ENCODE measurements at places on chromosomes 11 and 22.

DNA sequence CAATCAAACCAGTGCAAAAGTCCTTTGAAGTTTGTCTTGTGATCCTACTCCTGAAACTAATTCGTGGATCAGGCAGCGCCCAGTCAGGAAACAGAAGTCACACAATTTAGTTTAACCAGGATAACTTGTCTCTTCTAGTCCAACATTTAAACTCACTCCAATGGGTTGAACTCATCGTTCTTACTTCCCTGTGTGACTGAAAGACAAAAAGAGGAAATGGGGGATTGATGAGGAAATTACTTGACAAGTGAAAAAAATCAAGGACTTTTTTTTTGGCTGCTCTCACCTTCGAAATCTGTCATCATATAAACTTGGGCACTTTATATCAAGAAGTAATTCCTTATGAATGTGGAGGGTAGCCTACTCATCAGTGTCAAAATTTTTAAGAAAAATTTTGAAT, 78.4 kb downstream of the HSD17B12 start:
- H3K27me3 ChIP-seq, result no peaks in the 10 kb centered on the region
- no peak overlapping the region for H3K4me3 ChIP-seq
- no peak for DNase-seq

GRCh38 chr11:102798012-102798746, at the start of gene MMP1:
TSS of gene MMP1 (minus strand) at chr11:102798160. CDS start at chr11:102798092, 68 bp downstream.
- no peak within 1 kb of the TSS for H3K27ac ChIP-seq
- H3K27me3 ChIP-seq, result peaks cover 20% of the 10 kb centered on the region
- no peaks in the 10 kb centered on the region for H3K36me3 ChIP-seq
- H3K4me1 ChIP-seq, result no peaks in the 10 kb centered on the region
- no peak within 1 kb of the TSS for H3K4me3 ChIP-seq
- DNase-seq, result no peak

GRCh38 chr11:133653336-133653735, 121.0 kb upstream of the OPCML start:
- H3K4me1 ChIP-seq, result no peaks in the 10 kb centered on the region
- no peaks in the 10 kb centered on the region for H3K36me3 ChIP-seq
- H3K27me3 ChIP-seq, result no peaks in the 10 kb centered on the region
- H3K4me3 ChIP-seq, result no peak overlapping the region

GRCh38 chr22:45787759-45788158, 116.1 kb downstream of the ATXN10 start:
- no peak for DNase-seq
- no peak overlapping the region for H3K4me3 ChIP-seq
- peaks cover 11% of the 10 kb centered on the region for H3K4me1 ChIP-seq
- no peak overlapping the region for H3K27ac ChIP-seq
- H3K36me3 ChIP-seq, result peaks cover 7% of the 10 kb centered on the region

GRCh38 chr22:40648386-40648785, 11.9 kb upstream of the MRTFA start:
- no peak for DNase-seq
- no peaks in the 10 kb centered on the region for H3K36me3 ChIP-seq
- peak overlapping the region; percentile 7 for H3K4me3 ChIP-seq
- H3K4me1 ChIP-seq, result peaks cover 18% of the 10 kb centered on the region
- H3K27me3 ChIP-seq, result no peaks in the 10 kb centered on the region
- H3K27ac ChIP-seq, result no peak overlapping the region

- DNase-seq, result no peak
- H3K4me3 ChIP-seq, result no peak overlapping the region
- peaks cover 3% of the 10 kb centered on the region for H3K36me3 ChIP-seq
- H3K27me3 ChIP-seq, result no peaks in the 10 kb centered on the region
Measured at GRCh38 chr11:68266121-68266891, 5.5 kb downstream of the C11orf24 start.

GRCh38 chr11:17397311-17398002, 9.0 kb upstream of the KCNJ11 start:
- no peak overlapping the region for H3K27ac ChIP-seq
- H3K27me3 ChIP-seq, result peaks cover 19% of the 10 kb centered on the region
- no peak overlapping the region for H3K4me3 ChIP-seq
- no peaks in the 10 kb centered on the region for H3K36me3 ChIP-seq
- H3K4me1 ChIP-seq, result peaks cover 5% of the 10 kb centered on the region
- no peak for DNase-seq

All from T-helper 17 cell (primary cell).